ENCODE measurements at places on chromosomes 7 and 10.
A peak's percentile ranks its signal among the peaks of the same experiment; 100 is the strongest.

- DNase-seq = no peak
Observed at GRCh38 chr10:87550741-87551140, 46.0 kb downstream of the MINPP1 start.

- peak; percentile 84 for DNase-seq
Observed at GRCh38 chr7:97016381-97017191, 8.0 kb downstream of the DLX5 start.

DNA sequence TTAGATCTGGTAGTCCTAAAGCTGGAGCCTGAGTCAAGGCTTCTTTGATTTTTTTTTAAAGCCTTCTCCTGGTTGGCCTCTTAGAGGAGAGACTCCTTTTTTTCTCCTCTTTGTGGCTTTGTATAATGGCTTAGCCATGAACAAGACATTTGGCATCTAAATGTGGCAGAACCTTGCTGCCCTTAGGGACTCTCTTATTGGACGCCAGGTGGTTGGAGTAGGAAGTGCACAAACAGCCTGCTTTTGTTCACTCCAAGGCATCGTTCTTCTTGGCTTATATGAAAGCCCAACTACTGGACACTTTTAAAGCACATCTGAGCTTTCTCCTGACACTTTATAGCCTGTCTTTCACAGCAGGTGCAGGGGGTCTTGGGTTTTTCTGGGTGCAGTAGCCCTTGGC is 25.0 kb downstream of the ZPBP start:
- DNase-seq = no peak

GRCh38 chr10:119284679-119285096 is 77.3 kb downstream of the GRK5 start:
- DNase-seq = no peak

DNA sequence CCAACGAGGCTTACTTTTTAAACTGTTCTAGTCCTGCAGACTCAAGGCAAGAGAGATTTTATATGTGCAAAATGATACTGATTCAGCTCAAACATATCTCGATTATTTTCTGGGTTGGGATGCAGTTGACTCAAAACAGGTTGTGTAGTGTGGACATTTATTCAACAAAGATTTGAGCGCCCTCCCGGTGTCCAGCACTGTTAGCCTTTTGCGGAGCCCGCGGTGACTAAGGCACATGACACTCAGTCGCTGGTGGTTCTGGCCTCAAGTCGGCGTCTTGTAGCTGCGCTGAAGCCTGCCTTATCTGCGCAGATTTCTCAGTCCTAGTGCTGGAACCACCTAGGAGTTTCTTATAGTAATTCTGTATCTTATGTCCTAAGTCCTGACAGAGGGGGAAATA is 938 bp upstream of the CADPS2 start:
- DNase-seq = peak; percentile 72

GRCh38 chr10:130802301-130802700 is 509.2 kb downstream of the TCERG1L start:
- DNase-seq = no peak

DNA sequence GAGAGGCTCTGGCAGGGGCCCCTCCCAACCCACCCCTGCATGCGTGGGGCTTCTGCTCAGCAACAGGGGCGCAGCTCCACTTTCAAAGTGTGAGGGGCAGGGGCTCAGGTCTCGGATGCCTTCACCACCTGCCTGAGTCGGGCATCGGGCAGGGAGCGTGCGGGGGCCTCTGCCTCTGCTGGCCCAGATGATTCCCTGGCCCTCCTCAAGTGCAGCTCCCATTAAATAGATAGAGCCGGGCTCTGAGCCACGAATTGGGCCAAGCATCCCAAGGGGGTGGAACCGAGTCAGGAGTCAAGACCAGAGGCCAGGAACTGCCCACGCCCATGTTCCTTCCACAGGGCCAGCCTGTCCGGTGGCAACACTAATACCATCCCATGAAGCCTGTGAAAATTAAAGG is 108.9 kb upstream of the FAM20C start:
- no peak for DNase-seq

- no peak for DNase-seq
Observed at GRCh38 chr10:34049887-34050286, 715.4 kb upstream of the NRP1 start.

GRCh38 chr7:151232917-151233701 is 826 bp downstream of the CHPF2 start:
- DNase-seq = peak; percentile 53

GRCh38 chr10:92112462-92112861 is 178.4 kb downstream of the CPEB3 start:
- DNase-seq = no peak

- DNase-seq = peak; percentile 40
Observed at GRCh38 chr7:78002021-78002420, 203.4 kb downstream of the PHTF2 start.
